ENCODE measurements at places on chromosomes 3 and 15.

DNA sequence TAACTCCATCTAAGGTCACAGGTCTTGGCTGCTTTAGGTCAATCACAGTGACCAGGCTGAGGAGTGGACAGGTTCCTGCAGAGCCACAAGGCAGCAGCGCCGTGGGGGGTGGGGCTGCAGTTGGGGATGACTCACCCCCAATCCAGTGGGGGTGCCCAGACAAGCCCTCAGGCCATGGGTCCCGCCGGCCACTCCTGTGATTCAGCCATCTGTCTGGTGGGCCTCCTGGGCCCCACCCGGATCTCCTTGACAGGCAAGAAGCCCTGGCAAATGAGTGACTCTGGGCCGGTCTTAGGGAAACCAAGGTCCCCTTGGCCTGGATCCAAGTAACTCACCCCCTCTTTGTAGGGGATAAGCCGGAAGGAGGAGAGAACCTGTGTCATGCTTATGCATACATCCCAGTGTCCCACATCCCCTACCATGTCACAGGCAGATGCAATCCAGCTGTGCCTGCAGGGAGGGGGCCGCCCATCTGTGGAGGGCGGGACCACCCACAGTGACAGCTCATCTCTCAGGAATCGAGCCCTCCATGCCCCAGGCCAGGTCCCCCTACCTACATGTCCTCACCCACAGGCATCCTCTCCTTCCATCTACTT, 495 bp upstream of the COL7A1 start:
- no peak overlapping the region for H3K4me3 ChIP-seq
- no peak for DNase-seq
- no peak overlapping the region for H3K27ac ChIP-seq
- peaks cover 19% of the 10 kb centered on the region for H3K36me3 ChIP-seq
- peaks cover 7% of the 10 kb centered on the region for H3K4me1 ChIP-seq

- no peaks in the 10 kb centered on the region for H3K36me3 ChIP-seq
- H3K4me1 ChIP-seq = no peaks in the 10 kb centered on the region
- no peak overlapping the region for H3K27ac ChIP-seq
- no peak overlapping the region for H3K4me3 ChIP-seq
- DNase-seq = no peak
Observed at GRCh38 chr15:58432401-58432800, 610 bp downstream of the LIPC start.

GRCh38 chr15:79562403-79562815, 130.3 kb downstream of the MINAR1 start:
- H3K27me3 ChIP-seq = peaks cover 3% of the 10 kb centered on the region
- no peaks in the 10 kb centered on the region for H3K36me3 ChIP-seq
- no peak overlapping the region for H3K4me3 ChIP-seq
- H3K4me1 ChIP-seq = no peaks in the 10 kb centered on the region
- H3K27ac ChIP-seq = no peak overlapping the region

GRCh38 chr3:75232216-75232615, 431.9 kb upstream of the FRG2C start:
- H3K4me3 ChIP-seq = no peak overlapping the region
- H3K27me3 ChIP-seq = no peaks in the 10 kb centered on the region
- H3K27ac ChIP-seq = no peak overlapping the region
- no peak for DNase-seq
- H3K4me1 ChIP-seq = no peaks in the 10 kb centered on the region

GRCh38 chr3:52742418-52743041, 28.2 kb downstream of the NEK4 start:
- H3K27ac ChIP-seq = no peak overlapping the region
- H3K27me3 ChIP-seq = no peaks in the 10 kb centered on the region
- no peaks in the 10 kb centered on the region for H3K4me1 ChIP-seq
- DNase-seq = no peak
- peaks cover 27% of the 10 kb centered on the region for H3K36me3 ChIP-seq
- H3K4me3 ChIP-seq = no peak overlapping the region

GRCh38 chr3:154060238-154061000, 60.8 kb upstream of the ARHGEF26 start:
- no peak overlapping the region for H3K27ac ChIP-seq
- no peaks in the 10 kb centered on the region for H3K36me3 ChIP-seq
- no peaks in the 10 kb centered on the region for H3K4me1 ChIP-seq
- H3K27me3 ChIP-seq = no peaks in the 10 kb centered on the region
- H3K4me3 ChIP-seq = no peak overlapping the region

DNA sequence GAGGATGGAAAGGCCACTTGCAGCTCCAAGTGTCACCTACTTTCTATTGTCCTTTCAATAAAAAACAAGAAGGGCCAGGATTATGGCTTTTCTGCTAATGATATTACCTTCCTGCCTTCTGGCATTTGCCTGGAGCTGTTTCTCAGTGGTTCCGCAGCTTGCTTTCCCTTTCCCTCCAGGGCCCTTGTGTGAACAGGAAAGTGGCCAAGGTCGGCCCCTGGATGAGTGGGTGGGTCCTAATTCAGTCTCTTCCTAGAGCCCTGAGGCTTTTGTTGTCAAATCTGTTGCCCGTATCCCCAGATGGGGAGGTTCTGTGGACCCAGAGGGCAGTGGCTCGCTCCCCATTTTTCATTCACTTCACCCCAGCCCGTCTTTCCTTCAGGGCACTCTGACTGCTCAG, 64.2 kb upstream of the UMPS start:
- peaks cover 5% of the 10 kb centered on the region for H3K36me3 ChIP-seq
- no peak overlapping the region for H3K4me3 ChIP-seq
- DNase-seq = no peak
- peaks cover 7% of the 10 kb centered on the region for H3K4me1 ChIP-seq

DNA sequence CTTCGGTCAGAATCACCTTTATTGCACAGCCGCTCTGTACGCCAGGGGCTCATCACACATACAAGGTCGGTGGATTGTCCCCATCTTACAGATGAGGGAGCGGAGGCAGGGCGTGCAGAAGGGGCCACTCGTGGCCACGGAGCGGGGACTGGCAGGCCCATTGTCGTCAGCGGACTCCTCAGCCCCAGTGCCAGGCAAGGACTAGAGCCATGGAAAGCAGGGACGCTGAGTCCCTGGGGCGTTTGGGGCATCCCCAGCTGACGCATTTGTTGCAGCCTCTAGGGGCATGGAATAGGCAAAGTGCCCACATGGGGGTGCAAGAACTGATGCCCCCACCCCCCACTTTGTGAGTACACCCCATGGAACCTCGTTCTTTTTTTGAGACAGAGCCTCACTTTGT, 29.8 kb upstream of the FURIN start:
- no peak for DNase-seq
- H3K27ac ChIP-seq = peak overlapping the region; percentile 90
- peak overlapping the region; percentile 79 for H3K4me3 ChIP-seq
- no peaks in the 10 kb centered on the region for H3K27me3 ChIP-seq
- H3K36me3 ChIP-seq = peaks cover 35% of the 10 kb centered on the region

GRCh38 chr3:12423918-12424630, 60.2 kb upstream of the TSEN2 start:
- H3K4me3 ChIP-seq = no peak overlapping the region
- H3K27ac ChIP-seq = peak overlapping the region; percentile 17
- no peaks in the 10 kb centered on the region for H3K27me3 ChIP-seq
- no peaks in the 10 kb centered on the region for H3K36me3 ChIP-seq
- peaks cover 31% of the 10 kb centered on the region for H3K4me1 ChIP-seq

DNA sequence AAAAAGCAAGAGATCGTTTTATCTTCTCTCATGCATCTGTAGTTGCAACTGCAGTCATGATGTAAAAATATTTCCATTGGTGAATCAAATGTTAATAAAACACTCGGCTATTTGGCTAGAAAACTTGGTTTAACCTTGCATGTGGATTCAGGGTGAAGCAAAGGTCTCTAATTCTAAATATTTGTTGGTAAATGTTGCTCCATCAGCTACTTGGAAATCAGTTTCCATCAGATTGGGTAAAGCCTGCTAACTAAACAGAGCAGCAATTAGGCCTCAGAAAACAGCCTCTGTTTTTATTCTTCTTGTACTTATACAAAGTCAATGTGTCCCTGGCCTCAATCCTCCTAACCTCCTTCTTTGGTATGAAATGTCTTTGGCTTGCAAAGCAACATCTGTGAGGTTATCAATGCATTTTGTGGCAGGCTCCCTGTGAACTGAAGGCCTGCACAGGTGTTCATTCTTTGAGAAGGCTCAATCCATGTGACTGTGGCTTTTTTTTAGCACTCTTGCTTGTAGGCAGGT, 312.3 kb downstream of the WDR72 start:
- no peak for DNase-seq
- H3K27me3 ChIP-seq = no peaks in the 10 kb centered on the region
- no peaks in the 10 kb centered on the region for H3K36me3 ChIP-seq
- no peak overlapping the region for H3K27ac ChIP-seq
- H3K4me1 ChIP-seq = no peaks in the 10 kb centered on the region
- H3K4me3 ChIP-seq = no peak overlapping the region
